ENCODE measurements at places on chromosomes 2 and 18. TPM values are rescaled to one million over a fixed set of nuclear protein-coding genes. Genes with fewer than 3 reads are reported as not detected.

The EGR4 gene
- not detected for polyA plus RNA-seq

The KIAA2012 gene
- 0.10 TPM for polyA plus RNA-seq

The TBR1 gene
- polyA plus RNA-seq: not detected

The LRPPRC gene
- 27.6 TPM for polyA plus RNA-seq

The KCNJ13 gene
- polyA plus RNA-seq: not detected

The TACR1 gene
- 4.4 TPM for polyA plus RNA-seq

The NFE2L2 gene
- 131 TPM for polyA plus RNA-seq

The TRPM8 gene
- not detected for polyA plus RNA-seq

The FEV gene
- polyA plus RNA-seq: not detected

The STRN gene
- polyA plus RNA-seq: 12.0 TPM

The SP140 gene
- polyA plus RNA-seq: 0.23 TPM

The TOGARAM2 gene
- 0.33 TPM for polyA plus RNA-seq

The KRTCAP3 gene
- polyA plus RNA-seq: 0.82 TPM

The IL18RAP gene
- 0.17 TPM for polyA plus RNA-seq

The CNGA3 gene
- polyA plus RNA-seq: 0.10 TPM

The FAM168B gene
- 67.0 TPM for polyA plus RNA-seq

The PKDCC gene
- polyA plus RNA-seq: 58.5 TPM
